Hematopoietic multipotent progenitor cell (in vitro differentiated cells): ENCODE measurements at places on chromosomes 4 and X.

DNA sequence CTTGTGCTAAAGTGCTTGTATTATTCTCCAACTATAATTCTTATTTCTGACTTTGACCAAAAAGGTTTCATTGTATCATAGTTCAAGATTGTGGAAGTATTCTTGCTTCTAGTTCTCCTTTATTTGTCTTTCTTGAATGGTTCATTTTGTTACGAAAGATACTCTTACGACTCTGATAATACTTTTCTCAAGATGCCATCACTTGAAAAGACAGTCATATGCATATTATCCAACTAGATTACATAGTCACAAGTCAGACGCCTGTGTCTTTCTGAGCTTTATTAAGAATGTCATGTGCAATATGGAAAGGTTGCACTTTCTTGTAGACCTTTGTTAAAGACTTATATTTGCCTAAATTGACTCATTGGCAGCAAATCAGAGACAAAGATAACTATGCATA, 71.4 kb upstream of the HPGD start:
- no peak for DNase-seq

GRCh38 chr4:41178372-41179370, 35.7 kb downstream of the APBB2 start:
- no peak for DNase-seq

DNA sequence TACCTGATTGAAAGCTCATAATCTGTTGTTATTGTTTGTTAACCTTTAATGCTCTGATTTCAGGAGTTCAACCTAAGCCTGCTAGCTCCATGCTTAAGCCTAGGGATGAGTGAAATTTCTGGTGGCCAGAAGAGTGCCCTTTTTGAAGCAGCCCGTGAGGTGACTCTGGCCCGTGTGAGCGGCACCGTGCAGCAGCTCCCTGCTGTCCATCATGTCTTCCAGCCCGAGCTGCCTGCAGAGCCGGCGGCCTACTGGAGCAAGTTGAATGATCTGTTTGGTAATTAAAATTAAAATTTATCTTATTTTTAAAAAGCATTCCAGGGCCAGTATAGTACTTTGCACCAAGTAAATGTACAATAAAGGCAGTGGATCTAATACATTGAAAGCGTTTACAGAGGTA, 37.1 kb upstream of the MSANTD1 start:
- no peak for DNase-seq

- DNase-seq: peak; percentile 36
Observed at GRCh38 chr4:107780665-107781064, 44.1 kb upstream of the SGMS2 start.

DNA sequence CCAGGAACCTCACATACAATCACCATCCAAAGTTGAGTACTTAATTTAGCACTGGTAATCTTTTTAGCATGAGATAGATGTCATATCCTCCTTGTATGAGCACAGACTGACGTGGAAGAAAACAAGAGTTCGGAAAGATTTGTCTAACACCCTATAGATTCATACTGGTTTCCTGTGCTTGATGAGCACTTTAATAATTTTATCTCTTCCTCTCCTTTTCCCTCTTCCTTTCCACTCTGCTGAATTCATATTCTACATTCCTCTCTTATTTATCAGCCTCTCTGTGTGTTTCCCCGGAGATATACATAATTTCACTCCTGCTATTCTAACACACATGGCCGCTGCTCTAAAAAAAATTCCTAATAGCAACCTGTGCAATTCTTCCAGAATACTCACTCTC, 273.9 kb downstream of the AFF2 start:
- DNase-seq: no peak

GRCh38 chr4:40992472-40993295, 221.7 kb downstream of the APBB2 start:
- DNase-seq: no peak

GRCh38 chrX:148500423-148501385, at the start of gene AFF2:
TSS of gene AFF2 (plus strand) at chrX:148500617. CDS start at chrX:148501098, 481 bp downstream.
- DNase-seq: peak; percentile 56

DNA sequence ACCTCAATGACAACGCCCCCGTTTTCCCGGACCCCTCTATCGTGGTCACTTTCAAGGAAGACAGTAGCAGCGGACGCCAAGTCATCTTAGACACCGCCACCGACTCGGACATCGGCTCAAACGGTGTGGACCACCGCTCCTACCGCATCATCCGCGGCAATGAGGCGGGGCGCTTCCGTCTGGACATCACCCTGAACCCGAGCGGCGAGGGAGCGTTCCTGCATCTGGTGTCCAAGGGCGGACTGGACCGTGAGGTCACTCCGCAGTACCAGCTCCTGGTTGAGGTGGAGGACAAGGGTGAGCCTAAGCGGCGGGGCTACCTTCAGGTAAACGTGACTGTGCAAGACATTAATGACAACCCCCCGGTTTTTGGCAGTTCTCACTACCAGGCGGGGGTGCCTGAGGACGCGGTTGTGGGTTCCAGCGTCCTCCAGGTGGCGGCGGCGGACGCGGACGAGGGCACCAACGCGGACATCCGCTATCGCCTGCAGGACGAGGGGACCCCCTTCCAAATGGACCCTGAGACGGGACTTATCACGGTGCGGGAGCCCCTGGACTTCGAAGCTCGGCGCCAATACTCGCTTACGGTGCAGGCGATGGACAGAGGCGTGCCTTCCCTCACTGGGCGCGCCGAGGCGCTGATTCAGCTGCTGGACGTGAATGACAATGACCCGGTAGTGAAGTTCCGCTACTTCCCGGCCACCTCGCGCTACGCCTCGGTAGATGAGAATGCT, 2.2 kb downstream of the FAT4 start:
- DNase-seq: peak; percentile 34

DNA sequence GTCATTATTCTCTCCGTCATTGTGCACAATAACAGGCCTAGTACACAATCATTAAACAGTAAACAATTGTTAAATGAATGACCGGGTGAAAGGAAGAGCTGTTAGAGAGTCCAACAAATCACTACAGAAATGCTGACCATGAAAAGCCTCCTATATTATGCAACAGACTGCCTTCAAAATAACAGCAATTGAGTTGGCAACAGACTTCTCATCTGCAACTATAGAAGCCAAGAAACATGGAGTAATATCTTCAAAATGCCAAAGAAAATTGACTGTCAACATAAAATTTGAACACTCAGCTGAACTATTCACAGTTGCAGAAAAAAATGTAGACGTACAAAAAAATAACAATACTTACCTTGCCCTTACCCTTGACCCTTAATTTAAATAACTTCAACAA, 26.2 kb downstream of the CHRNA9 start:
- DNase-seq: no peak
